ENCODE measurements at places on chromosomes 1 and 21.
A peak's percentile ranks its signal among the peaks of the same experiment; 100 is the strongest.

- DNase-seq: no peak
These were observed 442.6 kb downstream of the PRDM2 start for GRCh38 chr1:14142397-14143100.

DNA sequence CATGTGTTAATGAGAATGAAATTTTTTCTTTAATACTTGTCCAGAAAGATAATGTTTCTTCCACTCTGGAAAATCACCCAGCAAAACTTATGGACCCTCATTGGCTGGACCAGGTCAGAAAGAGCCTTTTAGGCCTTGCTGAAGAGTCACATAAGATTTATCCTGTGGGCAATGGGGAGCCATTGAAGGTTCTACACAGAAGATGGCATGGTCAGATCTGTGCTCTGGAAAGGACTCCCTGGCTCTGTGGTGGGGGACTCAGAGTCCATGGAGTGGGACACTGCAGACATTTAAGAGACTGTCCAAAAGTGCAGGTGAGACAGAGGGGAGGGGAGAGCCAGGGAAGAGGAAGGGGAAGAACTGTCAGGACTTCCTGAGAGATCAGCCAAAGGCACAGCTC, 66.4 kb downstream of the DHRS3 start:
- DNase-seq: no peak

- DNase-seq: no peak
These were observed 76.4 kb downstream of the TTC3 start for GRCh38 chr21:37149411-37149810.

GRCh38 chr1:226305184-226305583, 3.8 kb downstream of the LIN9 start:
- no peak for DNase-seq

DNA sequence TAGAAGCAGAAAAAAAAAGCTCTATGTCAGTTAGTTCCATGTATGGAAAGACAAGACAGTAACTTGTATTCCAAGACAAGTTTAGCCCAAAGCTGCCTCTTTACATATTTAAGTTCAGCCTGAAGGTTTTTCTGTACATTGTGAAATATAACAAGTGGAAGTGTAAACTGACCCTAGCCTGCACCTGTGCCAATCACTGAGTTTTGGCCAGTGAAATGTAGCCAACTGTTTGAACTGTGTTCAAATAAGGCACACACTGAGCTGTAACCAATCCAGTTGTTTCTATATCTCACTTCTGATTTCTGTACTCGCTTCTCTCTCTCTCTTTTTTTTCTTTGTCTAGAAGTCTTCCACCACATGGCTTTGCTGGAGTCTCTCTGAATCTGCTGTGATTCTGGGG, 1227.1 kb downstream of the NCAM2 start:
- no peak for DNase-seq

- no peak for DNase-seq
These were observed 422.7 kb downstream of the SIPA1L2 start for GRCh38 chr1:232207073-232207866.

- DNase-seq: no peak
These were observed 7.2 kb upstream of the CCN1 start for GRCh38 chr1:85573322-85573721.

GRCh38 chr1:168732736-168733135, 3.7 kb upstream of the DPT start:
- DNase-seq: no peak

DNA sequence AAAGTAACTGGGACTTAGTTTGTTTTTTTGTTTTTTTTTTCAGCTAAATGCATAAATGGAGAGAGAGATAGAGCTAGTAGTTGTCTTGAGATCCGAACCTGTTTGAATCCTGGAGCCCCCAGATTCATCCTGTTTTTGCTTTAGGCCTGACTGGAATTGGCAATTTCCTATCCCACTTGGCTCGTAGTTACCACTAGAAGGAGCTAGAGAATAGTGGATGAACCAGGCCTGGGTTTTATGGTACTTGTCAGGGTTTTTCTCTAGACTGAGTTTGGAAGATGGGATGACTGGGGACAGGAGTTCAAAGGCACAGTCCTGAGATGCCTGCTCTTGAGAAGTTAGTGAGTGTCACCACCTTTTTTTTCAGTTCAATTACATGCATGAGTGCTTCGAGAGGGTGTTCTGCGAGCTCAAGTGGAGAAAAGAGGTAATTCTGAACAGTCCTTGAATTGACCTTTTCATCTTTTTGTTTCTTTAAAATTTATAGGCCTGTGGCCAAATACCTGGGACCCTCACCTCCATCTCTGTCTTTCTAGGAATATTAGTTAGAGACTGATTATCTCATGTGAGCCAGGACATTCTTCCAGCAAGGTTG, 23.4 kb downstream of the CELF3 start:
- no peak for DNase-seq

- no peak for DNase-seq
These were observed 32.2 kb upstream of the IL20 start for GRCh38 chr1:206833106-206833680.

DNA sequence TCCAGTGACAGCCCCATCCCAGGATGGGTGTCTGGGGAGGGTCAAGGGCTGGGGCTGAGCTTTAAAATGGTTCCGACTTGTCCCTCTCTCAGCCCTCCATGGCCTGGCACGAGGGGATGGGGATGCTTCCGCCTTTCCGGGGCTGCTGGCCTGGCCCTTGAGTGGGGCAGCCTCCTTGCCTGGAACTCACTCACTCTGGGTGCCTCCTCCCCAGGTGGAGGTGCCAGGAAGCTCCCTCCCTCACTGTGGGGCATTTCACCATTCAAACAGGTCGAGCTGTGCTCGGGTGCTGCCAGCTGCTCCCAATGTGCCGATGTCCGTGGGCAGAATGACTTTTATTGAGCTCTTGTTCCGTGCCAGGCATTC, 24.2 kb downstream of the PCSK9 start:
- no peak for DNase-seq

GRCh38 chr1:3890389-3891328, 9.4 kb downstream of the C1orf174 start:
- DNase-seq: no peak

DNA sequence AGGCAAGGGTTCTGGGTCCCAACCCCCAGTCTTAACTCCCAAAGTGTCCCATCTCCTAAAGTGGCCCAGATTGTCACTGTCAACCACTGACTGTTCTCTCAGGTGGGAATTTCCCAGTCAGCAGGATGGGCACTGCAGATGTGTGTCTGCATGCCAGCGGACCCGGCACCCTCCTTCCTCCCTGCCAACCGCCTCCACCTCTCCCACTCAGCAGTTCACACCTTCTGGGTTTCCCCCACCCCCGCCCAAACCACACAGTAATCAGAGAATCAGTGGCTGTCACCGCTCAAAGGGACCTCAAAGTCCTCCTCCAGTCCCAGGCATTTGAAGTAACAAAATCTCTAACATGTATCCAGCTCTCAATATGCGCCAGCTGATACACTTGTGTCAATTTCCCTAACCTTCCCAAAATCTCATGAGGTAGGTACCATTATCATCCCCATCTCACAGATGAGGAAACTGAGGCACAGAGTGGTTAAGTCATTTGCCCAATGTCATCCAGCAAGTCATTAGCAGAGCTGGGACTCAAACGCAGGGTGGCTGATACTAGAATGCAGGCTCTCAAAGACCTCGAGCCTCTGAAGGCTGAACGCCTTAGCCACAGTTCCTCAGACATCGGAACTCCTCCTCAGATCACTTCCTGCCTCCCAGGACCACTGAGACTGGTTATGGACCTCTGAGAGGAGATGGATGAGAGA, 4.8 kb downstream of the RUNX3 start:
- DNase-seq: peak; percentile 68

DNA sequence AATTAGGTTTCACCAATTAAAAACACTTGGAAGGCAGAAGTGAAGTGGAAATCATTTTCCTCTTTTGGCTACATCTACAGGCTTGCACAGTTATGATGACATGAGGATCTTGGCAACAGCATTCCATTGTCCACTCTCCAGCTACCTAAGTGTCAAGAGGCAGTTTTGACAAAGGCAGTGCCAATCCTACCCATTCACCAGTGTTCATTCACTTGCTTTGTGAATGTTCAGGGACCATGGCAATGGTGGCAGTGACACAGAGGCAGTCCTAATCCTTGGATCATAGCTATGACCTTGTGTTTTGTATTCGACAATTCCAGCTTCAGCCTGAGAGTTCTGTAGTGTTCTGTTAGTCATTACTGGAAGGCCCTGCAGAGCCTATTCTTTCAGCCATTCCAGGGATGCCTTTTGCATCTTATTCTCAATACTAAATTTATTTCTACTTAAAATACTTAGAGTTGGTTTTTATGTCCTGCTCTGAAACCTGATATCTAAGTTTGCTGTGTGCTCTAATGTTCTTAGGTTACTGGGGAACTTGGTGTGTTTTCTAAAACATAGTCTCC, 36.7 kb downstream of the CRB1 start:
- no peak for DNase-seq

DNA sequence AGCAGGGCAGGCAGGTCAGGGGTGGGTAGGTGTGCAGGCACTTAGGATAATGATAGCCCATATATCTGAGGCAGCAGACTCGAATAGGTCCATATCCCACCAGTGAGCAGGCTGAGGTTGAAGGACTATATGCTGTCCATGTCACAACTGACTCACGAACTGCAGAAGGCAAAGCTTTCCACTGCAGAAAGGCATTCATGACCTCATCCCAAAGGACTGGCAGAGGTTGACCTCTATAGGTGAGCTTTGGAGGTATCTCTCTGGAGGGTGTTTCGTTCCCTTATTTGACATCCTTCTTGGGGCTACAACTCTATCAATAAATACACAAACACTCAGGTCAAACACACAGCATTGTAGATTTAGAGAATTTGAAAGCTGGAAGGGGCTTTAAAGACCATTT, 42.8 kb upstream of the MARK1 start:
- no peak for DNase-seq

DNA sequence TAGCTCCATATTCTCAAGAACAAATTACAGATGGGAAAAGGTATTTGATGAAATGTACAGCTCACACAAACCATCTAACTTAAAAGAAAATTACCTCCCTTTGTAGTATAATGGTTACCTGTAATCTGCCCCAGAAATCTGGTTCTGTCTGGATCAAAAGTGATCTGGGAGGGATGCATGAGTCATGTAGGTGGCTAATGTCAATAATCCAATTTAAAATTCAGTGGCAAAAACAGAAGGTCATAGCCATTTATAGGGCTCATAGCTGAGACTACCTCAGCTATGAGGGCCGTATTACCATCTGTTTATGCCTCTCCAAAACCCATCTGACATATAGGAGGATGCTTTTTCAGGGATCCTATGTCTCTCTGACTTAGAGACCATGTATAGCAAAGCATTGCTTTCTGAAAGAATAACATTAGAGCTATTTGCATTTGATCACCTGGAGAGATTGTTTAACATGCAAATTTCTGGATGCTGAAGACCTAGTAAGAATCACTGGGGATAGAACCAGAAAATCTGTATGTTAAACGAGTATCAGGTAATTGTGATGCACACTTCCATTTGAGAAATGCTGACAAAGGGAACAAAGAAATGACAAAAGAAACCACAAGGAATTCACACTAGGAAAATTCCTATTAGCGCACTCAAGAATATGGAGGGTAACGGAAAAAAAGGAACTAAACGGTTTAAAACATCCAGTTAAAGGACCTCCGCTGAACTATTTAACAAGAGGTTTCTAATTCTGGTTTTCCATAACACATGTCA, 17.6 kb downstream of the PAXBP1 start:
- DNase-seq: no peak

GRCh38 chr1:163772246-163772645, 450.5 kb downstream of the NUF2 start:
- no peak for DNase-seq

DNA sequence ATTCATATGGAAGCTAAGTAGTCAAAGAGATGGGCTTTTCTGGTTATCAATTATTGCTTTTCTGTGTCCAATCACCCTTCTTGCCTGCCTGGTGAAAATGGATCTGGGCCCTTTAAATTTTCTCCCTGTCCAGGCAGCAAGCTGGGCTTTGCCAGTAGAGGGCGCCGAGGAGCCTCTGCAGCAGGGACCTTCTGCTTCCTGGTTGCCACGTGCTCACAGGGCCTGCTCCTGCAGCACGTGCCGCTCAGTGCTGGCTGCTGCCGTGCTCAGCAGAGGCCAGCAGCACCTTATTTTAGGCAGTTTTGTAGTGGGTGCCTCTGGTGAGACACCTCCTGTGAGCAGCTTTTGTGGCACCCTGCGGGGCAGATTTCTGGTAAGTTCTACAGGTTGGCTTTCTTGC, 4.0 kb downstream of the ACTL8 start:
- no peak for DNase-seq

DNA sequence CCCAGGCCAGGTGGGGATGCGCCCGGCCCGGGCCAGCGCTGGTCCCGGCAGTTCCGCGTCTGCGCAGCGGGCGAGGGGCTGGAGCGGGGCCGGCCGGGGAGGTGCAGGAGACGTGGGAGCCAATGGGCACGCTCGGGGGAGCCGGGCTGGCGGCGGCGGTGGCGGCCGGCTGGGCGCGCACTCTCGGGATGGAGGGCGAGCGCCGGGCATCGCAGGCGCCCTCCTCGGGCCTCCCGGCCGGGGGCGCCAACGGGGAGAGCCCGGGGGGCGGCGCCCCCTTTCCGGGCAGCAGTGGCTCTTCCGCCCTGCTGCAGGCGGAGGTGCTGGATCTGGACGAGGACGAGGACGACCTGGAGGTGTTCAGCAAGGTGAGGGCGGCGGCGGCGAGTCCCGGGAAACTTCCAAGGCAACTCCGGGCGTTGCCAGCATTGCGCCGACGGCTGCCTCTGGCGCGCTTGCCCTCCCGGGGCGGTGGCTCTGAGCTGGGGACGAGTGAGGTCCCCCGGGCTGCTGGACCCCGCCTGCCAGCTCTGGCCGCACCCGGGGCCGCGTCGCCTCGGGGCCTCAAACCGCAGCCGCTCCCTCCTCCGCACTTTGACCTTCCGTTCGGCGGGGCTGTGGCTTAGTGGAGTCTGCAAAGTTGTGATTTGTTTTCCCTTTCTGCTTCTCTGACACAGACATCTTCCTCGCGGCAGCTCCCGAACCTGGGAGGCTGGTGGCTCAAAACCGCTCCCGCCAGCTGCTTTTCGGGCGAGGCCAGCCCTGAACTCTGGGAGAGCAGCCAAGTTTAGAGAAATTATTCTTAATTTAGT, at the start of gene SNX7:
SNX7 (plus strand) TSS at position 178 of the 812 bp plus-strand sequence; CDS start at position 189, 11 bp downstream.
- DNase-seq: no peak

- DNase-seq: no peak
These were observed 274.1 kb upstream of the CHRM3 start for GRCh38 chr1:239112101-239112935.

DNA sequence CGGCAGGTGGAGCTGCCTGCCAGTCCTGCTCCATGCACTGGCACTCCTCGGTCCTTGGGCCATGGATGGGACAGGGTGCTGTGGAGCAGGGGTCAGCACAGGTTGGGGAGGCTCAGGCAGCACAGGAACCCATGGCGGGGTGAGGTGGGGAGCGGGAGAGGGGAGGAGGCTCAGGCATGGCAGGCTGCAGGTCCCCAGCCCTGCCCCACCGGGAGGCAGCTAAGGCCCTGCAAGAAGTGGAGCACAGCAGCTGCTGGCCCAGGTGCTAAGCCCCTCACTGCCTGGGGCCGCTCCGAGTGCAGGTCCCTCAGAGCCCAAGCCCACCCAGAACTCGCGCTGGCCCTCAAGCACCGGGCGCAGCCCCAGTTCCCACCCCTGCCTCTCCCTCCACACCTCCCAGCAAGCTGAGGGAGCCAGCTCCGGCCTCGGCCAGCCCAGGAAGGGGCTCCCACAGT, 691 bp upstream of the GBP5 start:
- peak; percentile 36 for DNase-seq
